ENCODE measurements at places on chromosomes 16 and 17.
A peak's percentile ranks its signal among the peaks of the same experiment; 100 is the strongest.

DNA sequence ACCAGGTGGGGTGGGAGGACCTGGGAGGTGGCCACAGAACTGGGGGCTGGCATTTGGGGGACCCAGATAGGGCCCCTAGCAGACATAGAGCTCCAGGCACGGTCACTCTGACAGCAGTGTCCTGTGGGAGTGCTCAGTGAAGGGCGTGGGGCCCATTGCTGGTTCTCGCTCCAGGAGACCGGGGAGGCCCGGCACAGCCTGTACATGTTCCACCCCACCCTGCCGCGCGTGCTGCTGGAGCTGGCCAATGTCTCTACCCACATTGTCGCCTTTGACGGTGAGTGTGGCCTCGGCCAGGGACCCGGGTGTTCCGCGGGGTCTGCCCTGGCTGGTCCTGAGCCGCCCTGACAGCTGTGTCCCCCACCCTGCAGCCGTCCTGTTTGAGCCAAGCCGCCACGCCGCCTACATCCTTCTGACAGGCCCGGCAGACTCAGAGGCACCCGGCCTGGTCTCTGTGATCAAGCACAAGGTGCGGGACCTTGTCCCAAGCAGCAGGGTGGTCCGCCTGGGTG, 11.2 kb downstream of the RGS11 start:
- no peak for DNase-seq

DNA sequence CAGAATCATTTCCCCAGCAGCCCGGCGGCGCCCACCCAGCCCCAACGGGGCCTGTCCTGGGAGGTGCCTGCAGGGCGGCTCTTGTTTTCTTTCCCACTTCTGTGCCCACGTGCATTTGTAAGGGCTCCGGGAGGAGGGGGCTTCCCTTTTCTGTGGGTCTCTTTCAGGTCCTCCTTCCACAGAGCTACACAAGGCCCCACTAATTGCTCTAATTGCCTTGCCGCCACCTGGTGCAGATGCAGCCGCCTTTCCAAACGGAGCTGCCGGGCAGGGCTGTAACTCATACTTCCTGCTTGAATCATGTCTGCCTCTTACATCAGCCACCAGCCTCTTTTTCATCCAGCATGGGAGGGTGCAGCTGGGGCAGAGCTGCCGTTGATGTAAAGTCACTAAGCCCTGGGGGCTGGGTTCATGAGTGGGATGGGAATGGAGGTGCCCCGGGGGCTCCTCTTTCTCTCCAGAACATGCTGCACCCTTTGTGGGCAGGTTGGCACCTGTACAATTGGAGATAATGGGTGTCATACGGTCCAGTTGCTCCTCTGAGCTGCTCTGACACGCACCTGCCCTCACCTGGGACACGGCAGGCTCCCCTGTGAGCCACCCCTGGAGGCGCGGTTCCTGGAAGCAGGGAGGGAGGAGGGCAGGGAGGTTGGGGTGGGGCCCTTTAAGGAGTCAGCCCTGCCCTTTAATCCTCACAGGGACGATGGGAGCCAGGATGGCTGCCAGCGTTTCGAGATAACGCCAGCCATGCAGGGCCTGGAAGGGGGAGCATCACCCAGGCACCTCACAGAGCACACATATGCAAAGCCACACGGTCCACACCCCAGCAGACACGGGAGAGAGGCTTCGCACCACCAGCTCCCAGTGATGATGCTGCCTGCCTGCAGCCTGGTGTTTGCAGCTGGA, 41.1 kb upstream of the KLHDC4 start:
- DNase-seq: peak; percentile 11

GRCh38 chr16:21226749-21227148, 6.8 kb upstream of the ANKS4B start:
- no peak for DNase-seq

DNA sequence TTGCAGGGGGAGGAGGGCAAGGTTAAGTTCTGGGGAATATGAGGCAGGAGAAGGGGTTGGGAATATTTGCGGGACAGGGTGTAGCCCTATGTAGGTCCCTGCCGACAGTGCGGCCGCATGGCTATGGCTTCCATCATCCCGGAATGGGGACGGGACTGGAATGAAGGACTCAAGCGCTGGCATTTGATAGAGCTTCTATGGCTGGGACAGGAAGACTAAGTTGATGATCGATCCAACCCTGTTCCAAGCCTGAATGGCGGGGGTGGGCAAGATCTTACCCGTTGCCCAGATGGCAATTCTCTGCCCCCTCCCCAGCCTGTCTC, 47.1 kb downstream of the SRCIN1 start:
- no peak for DNase-seq

GRCh38 chr16:21994856-21995465, 6.0 kb downstream of the PDZD9 start:
- DNase-seq: no peak

DNA sequence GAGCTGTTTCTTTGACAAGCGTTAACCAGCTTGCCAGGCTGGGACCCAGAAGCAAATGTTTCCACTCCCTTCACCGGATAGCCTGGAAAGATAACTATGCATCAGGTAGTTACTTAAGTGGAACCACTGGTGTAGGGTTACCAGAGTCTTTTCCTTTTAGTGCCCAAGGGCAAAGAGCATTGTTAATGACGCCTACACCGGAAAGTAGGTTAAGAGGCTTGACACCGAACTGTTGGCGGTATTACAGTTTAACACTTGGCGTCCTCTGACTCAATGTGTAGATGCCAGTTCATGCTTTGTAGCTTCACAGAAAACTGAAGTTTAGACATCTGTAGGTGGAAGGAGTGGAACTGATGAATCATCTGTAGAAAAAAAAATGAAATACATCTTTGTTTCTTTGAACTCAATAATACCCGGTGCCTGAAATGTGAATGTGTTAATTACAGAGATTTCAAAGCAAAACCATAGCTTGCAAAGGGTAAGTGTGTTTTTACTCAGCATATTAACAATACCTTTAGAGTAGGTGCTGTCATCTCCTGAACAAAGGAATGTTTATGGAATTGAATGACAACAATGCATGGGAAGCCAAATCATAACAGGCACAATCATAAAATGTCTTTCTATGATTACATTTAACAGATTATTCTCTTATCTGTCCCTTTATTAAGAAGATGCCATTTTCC, 426.7 kb upstream of the SALL1 start:
- no peak for DNase-seq

GRCh38 chr17:35046740-35047283, 16.7 kb downstream of the RFFL start:
- peak; percentile 22 for DNase-seq

DNA sequence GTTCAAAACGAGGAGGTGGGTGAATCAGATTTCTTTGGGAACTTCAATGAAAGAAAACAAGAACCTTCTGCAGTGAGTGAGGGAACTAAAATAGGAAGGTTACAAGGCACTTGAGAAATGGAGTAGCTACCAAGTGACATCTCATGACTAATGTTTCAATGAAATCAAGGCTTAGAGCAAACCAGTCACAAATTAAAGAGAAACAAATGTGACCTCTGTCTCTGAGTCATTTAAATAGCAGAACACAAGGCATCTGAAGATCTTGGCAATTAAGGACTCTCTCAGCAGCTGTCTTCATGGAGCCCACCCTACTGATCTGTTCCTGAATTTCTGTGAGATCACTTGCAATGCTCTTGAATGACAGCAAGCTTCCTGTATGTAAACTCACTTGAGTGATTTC, 109.5 kb downstream of the CDH11 start:
- no peak for DNase-seq

DNA sequence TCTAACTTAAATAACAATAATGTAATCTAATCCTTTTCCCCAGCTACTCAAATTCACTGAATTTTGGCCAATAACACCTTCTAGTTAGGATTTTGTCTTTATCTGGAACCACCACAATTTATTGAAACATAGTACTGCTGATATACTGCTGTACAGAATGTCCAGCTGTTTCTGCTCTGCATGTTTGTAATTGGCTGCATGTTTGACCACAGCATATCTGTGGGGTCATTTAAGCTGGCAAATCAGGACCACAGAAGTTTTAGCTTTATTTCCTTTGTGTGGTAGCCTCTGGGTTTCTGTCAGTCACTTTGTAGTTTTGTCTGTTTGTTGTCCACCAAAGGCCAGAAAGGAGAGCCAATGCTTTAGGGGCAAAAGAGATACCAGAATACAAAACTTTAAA, 22.2 kb upstream of the RAB11FIP4 start:
- DNase-seq: no peak

- no peak for DNase-seq
These were observed 14.7 kb downstream of the SPNS2 start for GRCh38 chr17:4513113-4514032.

- DNase-seq: no peak
These were observed 56.1 kb downstream of the B9D1 start for GRCh38 chr17:19306160-19307111.

GRCh38 chr16:78137782-78138616, 38.5 kb downstream of the WWOX start:
- no peak for DNase-seq

GRCh38 chr16:67155295-67156142, 4.2 kb downstream of the TRADD start:
- no peak for DNase-seq

DNA sequence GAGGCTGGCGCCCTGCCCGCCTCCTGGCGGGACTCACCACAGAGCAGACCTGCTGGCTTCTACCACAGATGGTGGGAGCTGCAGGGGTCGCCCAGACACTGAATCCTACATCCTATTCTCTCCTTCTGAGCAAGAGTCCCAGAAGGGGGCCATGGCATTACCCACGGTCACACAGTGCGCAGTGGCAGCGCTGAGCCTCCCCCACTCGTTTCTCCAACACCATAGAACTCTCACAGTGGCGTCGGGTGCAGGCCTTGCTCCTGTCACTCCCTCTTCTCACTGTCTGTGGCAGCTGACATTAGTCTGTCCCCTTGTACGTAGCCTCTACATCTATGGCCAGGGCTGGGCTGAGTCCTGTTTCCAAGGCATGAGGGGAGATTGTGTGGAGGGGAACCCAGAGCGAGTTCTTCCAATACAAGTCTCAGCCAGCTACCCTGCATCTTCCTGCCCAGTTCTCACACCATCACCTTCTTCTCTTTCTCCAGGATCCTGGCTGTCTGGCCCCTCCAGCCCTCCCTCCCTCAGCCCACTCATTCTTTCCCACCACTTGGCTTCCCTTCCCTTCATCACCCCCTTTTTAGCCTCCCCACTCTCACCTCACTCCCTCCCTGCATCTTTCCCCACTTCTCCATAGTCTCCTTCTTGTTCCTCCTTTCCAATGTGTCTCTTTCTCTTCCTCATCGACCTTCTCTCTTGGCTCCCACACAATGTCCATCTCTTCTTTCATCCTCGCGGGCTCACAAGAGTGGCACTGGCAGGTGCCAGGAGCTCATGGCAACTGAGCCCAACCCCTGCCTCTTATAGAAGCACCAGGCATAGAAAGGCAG, 5.9 kb downstream of the UBTF start:
- DNase-seq: no peak

GRCh38 chr17:81916234-81917001, 1.6 kb downstream of the SIRT7 start:
- DNase-seq: no peak

- no peak for DNase-seq
These were observed 21.3 kb downstream of the DNAH17 start for GRCh38 chr17:78555746-78556401.

DNA sequence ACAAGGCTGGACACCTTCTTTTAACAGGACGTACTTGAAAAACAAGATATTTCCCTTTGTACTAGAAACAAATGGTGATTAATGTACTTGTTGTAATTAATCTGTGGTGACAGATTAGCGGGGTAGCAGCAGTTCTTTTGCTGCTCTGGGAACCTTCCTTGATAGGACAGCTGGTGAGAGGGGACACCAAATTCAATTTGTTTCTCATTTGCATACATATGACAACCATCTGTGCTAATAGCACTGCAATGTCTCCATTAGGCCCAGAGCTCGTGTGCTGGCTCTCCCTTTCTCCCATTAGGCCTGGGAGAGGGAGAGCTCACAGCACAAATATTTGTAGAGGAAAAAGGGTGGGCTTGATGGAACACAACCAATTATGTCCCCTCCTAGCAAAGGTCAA, 221.0 kb upstream of the HS3ST3A1 start:
- no peak for DNase-seq

GRCh38 chr17:9905902-9906301, 831 bp upstream of the RCVRN start:
- DNase-seq: no peak

Measured in stimulated activated CD8-positive, alpha-beta memory T cell treated with anti-CD3 and anti-CD28 coated beads, Interleukin-4, amount 100 ng/mL, for 1 hour (primary cell).